ENCODE measurements at places on chromosomes 3 and 15.
A peak's percentile ranks its signal among the peaks of the same experiment; 100 is the strongest.

- DNase-seq: no peak
Measured at GRCh38 chr3:88209356-88209755, 59.6 kb downstream of the C3orf38 start.

DNA sequence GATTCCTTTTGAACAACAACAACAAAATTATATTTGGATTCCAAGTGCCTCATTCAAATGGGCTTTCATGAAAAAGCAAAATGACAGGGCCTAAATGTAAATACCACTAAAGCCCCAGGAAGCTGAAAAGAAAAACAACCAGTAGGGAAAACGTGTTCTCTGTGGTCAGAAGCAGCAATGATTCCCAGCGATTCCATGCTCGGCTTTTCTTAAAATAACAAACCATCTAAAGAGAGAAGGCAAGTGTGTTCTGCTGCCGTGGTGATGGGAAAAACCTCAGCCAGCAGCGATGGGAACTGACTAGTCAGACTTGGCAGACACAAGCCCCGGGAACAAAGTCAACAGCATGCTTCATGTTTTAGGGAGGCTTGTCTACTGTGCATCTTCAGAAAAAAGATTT lies 153.6 kb downstream of the TNIK start:
- peak; percentile 80 for DNase-seq

- no peak for DNase-seq
Measured at GRCh38 chr3:128775906-128776542, 50.0 kb downstream of the RAB7A start.

GRCh38 chr15:69758810-69759790 lies 306.5 kb downstream of the RPLP1 start:
- no peak for DNase-seq

- no peak for DNase-seq
Measured at GRCh38 chr15:62649793-62650420, 392.6 kb upstream of the TPM1 start.

DNA sequence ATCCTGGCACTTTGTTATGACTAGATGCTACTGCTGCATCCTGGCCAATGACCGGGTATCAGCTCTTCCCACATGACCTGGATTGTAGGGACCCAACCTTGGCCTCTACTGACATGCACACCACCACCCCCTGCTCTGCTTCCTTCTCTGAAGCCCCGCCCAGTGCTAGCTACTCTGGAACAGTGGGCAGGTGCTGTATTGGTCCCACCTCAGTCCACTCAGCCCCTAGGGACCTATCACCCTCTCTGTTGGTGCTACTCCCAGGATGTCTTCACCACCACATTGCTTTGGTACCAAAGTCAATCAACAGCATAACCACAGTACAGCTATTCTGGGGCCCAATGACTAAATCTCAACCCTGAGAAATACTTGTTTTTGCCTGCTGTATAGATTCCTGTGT lies 170.2 kb upstream of the PRICKLE2 start:
- DNase-seq: no peak

DNA sequence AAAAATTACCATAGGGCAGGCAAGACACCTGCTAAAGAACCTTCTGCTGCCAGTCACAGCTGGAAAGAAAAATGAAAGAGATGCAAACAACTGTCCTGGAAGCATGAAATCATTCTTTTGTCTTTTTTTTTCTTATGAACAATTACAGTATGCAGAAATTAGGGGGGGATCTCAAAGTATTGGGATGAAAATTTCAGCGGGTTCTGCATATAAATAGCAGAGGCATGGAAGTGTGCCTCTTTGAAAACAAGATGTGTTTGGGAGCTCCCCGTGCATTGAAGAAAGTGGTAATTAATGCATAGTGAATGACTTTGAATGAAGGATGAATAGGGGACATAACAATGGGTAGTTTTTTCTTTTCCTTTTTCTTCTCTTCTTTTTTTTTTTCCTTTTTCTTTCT lies 431.2 kb downstream of the SOX2 start:
- no peak for DNase-seq

GRCh38 chr3:87495938-87496337 lies 219.6 kb upstream of the POU1F1 start:
- DNase-seq: no peak

DNA sequence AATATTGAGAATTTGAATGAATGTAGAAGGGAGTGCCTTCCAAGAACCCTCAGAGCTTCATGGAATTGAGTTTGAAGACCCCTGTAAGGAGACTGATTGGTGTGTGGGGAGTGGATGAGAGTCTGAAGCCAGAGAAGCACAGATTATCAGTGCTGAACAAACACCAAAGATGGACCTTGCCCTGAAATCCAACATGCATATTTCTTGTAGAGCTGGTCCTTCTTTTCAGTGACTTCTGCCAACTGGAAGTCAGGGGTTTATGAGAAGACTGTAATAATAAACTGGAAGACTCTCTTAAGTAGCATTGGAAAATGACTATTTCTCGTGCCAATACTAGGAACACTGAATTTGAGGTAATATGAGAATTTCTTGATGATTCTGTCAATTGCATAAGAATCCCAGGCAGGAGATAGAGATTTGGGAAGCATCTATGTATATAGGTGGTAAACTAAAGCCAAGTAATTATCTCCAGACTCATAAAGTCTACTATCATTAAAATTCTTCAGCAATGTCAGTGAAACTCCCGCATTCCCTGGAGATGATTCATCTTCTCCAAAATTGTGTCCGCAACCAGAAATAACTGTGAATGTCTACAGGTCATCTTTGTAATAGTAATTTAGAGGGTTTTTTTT lies 213.8 kb downstream of the IL5RA start:
- DNase-seq: no peak
